ENCODE measurements at places on chromosomes 3 and 15.

DNA sequence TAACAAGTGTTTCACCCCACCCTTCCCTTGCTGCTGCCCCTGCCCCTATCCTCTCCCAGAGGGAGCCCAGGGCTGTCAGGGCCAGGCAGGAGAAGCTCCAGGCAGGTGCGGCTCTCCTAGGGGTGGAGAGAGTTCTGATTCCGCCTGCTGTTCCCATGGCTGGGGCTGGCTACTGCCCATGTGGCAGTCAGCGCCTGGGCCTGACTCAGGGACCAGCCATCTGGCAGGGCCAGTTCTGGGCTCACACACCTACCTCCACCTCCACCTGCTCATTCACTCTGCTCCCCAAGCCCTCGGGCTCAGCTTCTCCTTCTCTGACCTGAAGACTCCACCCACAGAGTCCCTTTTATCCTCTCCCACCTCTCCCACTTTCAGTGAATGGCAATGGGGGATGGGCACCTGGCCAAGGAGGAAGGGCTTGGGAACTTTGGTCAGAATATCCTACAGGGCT is 23.4 kb downstream of the AMOTL2 start:
- DNase-seq, result no peak

GRCh38 chr3:101615525-101615924 is 41.5 kb downstream of the PCNP start:
- DNase-seq, result no peak

DNA sequence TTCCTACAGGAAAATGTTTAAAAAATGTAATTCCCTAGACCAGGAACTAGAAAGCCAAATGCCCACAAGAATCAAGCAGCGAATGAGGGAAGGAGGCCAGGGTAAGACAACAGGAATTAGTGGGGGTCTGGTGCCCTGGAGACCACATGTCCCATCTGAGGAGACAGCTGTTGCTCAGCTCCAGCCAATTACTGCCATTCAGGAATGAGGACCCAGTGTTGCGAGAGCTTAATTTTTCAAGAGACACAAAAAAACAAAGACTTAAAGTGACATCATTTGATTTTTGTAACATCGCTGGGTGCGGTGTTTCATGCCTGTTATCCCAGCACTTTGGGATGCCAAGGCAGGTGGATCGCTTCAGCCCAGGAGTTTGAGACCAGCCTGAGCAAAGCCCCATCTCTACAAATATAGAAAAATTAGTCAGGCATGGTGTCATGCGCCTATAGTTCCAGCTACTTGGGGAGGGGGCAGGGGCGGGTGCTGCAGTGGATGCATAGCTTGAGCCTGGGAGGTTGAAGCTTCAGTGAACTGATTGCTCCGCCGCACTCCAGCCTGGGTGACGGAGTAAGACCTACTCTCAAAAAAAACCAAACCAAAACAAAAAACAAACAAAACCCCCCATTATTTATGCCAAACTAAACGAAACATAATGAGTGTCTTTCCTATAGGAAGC is 52.8 kb upstream of the LRIG1 start:
- no peak for DNase-seq

GRCh38 chr3:17204049-17204650 is 319.4 kb downstream of the PLCL2 start:
- DNase-seq, result no peak

GRCh38 chr15:88800738-88801137 is 2.5 kb upstream of the ACAN start:
- DNase-seq, result no peak

GRCh38 chr15:87326269-87326668 is 930.3 kb downstream of the NTRK3 start:
- no peak for DNase-seq

DNA sequence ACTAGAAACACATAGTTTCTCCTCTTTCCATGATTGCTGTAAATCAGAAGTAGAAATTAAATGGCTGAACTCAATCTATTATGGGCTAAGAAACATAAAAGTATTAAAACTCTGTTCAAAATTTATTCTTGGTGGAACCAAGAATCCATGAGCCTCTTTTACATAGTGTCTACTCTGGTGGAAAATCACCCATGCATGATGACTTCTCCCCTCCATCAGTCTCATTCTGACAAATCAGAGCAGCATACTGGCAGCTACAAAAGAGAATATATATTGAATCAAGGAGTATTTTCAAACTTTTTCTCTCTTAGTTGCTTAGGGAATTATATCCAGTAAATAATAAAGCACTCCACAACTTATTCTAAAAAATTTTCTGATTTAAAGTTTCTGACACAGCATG is 536.9 kb upstream of the CCDC54 start:
- no peak for DNase-seq

DNA sequence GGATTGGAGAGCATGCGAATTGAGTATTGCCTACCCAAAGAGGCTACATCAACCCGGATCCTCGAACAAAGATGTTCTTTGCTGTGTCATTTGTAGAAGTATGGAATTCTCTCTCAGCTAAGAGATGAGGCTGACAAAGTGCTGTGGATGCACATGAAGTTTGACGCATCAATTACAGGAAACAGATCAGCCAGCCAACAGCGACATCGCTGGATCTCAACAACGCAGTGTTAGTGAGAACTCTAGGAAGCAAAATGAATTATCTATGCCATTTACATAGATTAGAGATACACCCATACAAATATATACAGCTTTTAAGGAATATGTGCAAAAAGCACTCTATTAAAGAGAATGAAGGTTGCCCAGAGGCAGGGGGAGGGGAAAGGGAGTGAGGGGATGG is 160.6 kb upstream of the RGMA start:
- DNase-seq, result no peak

- DNase-seq, result no peak
Observed at GRCh38 chr15:46080016-46080415, 445.2 kb downstream of the SQOR start.

- no peak for DNase-seq
Observed at GRCh38 chr3:48222616-48223513, at the start of gene CAMP. Gene CAMP, plus strand, starts transcription at chr3:48223495. Its CDS starts 17 bp downstream, at chr3:48223512.

GRCh38 chr3:194076475-194076874 is 59.5 kb upstream of the HES1 start:
- no peak for DNase-seq

DNA sequence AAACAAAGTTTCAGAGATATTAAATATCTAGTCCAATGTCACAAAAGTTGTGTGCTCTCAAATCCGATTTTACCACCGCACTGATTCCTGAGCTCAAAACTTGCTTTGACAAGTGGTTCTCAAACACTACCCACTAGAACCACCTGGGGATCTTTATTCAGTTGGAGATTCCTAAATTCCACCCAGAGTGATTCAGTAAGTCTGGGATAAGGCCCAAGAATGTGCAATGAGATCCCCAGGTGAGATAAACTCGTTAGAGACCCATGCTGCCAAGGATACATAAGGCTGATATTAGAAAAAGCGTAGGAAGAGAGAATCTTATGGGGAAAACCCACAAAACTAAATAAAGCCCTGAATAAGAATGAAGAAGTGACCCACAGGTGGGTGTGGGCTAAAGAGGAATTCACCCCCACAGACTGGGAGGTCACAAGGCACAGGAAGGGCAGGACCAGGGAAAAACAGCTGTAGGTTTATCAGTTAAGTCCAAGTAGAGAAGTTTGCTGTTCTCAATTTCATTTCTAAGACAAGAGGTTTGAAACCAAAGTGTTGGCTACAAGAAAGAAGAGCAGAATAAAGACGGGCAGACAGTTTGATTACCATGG is 11.5 kb upstream of the RPS17 start:
- DNase-seq, result no peak

GRCh38 chr3:44019736-44020135 is 221.9 kb upstream of the TOPAZ1 start:
- DNase-seq, result no peak
